ENCODE measurements at places on chromosomes 7 and 10.

- no peak for DNase-seq
Measured at GRCh38 chr7:143413123-143413522, 4.5 kb upstream of the EPHA1 start.

- DNase-seq: no peak
Measured at GRCh38 chr7:129089521-129090212, 34.8 kb upstream of the TNPO3 start.

- DNase-seq: no peak
Measured at GRCh38 chr7:6130007-6130587, 98.9 kb downstream of the ANKRD61 start.

GRCh38 chr10:7855205-7855604 is 36.9 kb downstream of the TAF3 start:
- DNase-seq: no peak

GRCh38 chr7:1608318-1608717 is 38.5 kb upstream of the PSMG3 start:
- no peak for DNase-seq

DNA sequence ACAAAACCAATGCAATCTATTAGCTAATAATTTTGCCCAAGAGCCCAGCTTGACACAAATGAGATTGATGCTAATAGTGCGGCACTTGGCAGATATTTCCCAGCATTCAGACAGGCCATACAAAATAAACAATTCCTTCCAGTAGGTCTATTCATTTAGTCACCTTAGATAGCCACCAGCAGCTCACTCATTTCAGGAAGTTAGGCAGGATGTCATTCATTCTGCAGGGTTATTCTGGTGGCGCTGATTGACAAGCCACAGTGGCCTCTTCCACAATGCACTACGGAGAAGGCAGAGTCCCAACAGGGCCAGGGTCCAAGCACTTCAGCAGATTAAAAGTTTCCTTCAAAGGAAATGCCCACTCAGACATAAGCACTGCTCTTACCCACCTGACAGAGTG is 55.8 kb downstream of the PIK3AP1 start:
- DNase-seq: peak; percentile 10

GRCh38 chr7:127158659-127159058 is 94.1 kb downstream of the GRM8 start:
- peak; percentile 1 for DNase-seq

GRCh38 chr10:133357285-133358161 is at the start of gene FUOM:
FUOM (minus strand) TSS chr10:133358019; CDS start chr10:133358007, 12 bp downstream.
- DNase-seq: peak; percentile 73

- DNase-seq: no peak
Measured at GRCh38 chr7:106358103-106358663, 73.4 kb upstream of the NAMPT start.

- DNase-seq: no peak
Measured at GRCh38 chr10:78523453-78523852, 489.8 kb downstream of the RPS24 start.

DNA sequence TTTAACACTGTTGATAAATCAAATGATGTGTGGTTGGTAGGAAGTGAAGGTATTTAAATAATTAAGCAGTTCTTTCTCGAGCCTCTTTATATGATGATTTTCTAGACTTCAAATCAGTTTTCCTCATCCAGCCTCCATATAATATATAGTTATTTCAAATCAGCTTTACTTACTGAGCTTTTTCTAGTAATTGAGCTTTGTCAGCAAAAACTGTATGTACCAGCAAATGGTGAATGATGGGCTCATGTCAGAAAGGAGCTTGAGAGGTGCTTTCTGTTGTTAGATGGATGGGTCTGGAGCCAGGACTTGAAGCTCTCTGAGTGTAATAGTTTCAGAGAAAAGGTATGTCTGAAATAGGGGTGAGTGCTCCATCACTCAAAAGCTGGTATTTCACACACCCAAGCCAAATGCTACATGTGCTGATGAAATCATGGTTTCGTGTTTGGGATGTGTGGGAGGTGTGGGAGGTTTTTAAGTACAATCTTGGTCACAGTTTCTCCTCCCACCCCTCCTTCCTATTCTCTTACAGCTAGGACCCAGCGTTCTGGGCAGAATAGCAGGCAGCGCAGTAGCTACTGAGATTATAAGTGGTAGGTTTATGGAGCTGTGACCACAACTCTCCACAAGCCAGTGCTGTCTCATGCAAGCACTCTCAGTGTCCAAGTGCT is 55.8 kb downstream of the LRMDA start:
- DNase-seq: no peak

DNA sequence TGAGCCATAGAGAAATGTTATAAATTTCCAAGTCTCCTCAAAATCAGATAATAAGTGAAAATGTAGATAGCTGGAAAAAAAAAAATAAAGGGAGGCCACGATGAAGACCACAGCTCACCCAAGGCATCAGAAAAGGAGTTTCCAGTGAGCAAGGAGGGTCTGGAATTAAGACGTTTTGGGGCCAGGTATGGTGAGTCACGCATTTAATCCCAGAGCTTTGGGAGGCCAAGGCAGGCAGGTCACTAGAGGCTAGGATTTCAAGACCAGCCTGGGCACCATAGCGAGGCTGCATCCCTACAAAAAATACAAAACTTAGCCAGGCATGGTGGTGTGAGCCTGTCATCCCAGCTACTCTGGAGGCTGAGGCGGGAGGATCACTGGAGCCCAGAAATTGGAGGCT is 65.5 kb downstream of the ASB13 start:
- DNase-seq: no peak

DNA sequence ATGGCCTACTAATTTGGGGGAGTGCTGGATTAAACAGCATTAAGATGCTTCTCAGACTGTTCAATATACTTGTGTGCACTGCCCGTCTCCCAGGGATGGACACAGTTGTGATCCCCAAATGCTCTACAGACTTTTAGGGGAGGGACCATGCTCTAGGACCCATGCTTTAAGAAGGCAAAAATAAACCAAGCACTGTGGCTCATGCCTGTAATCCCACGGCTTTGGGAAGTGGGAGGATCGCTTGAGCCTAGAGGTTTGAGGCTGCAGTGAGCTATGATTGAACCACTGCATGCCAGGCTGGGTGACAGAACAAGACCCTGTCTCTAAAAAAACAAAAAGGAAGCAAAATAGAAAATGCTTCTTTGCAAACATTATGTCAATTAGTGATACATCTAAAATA is 102.6 kb downstream of the VOPP1 start:
- DNase-seq: no peak

DNA sequence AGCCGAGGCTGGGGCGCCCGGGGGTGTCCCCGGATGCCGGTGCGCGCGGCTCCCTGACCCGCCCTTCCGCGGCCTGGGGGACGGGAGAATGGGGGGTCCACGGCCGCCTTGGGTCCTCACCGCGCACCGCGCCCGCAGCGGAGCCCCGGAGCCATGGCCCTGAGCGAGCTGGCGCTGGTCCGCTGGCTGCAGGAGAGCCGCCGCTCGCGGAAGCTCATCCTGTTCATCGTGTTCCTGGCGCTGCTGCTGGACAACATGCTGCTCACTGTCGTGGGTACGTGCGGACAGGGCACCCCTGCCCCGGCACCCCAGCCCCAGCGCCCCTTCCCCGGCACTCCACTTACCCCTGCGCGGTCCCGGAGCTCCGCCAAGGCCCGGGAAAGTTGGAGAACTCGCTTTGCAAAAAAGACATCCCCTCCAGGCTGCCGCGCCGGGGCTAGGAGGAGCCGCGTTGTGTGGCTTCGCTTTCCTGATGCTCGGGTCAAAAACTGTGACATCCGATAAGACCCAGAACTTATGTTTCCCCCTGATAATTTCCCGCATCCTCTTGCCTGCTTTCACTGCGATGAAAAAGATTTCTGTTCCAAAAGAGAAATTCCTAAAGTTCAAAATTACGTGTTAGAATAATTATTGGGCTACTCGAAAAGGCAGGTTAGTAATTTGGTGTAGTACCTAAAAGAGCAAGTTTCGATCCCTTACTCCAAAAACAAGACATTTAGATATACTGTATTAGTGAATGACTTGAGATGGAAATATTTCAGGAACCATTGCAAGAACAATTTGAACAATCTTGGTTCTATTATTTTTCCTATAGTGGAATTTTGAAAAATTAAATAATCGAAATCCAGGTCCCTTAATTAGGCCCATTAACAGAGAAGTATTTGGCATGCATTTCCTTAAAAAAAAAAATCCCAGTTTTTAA is 888 bp downstream of the SLC18A2 start:
- DNase-seq: peak; percentile 58

DNA sequence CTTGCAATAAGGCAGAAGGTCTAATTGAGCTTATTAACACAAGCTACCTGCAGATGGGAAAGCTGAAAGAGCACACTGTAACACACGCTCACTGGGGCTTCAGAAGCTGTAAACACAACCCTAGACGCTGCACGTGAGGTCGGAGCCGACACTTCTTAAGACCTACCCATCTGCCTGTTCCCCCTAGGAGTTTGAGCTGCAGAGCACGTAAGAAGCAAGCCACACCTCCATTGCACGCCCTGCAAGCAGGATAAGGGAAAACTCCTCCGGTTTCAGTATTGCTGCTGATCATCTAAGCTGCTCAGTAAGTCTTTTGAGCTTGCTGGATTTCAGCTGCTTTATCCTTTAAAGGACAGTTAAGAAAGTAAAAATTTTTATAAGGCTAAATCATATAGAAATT is 244.0 kb upstream of the ZWINT start:
- DNase-seq: peak; percentile 95

DNA sequence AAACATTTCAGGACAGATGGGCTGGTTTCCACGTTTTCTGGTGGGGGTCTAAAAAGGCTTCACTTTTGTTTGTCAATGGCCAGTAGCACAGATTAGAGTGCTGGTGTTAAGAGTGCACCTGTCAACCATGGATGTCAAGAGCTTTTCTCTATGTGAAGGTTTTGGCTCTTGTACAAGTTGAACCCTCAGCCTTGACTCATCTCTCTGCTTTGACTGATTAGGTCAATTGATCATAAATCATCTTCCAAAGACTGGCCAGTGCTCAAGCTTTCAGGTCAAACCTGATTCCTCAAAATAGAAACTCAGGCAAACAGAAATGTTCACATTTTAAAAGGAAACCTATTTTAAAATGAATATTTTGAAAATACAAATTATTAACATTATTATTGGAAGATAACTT is 59.6 kb upstream of the SP4 start:
- no peak for DNase-seq

- DNase-seq: peak; percentile 74
Measured at GRCh38 chr10:124632064-124632531, 112.1 kb downstream of the FAM53B start.

GRCh38 chr10:114821915-114822443 is 399 bp downstream of the FHIP2A start:
- DNase-seq: no peak

DNA sequence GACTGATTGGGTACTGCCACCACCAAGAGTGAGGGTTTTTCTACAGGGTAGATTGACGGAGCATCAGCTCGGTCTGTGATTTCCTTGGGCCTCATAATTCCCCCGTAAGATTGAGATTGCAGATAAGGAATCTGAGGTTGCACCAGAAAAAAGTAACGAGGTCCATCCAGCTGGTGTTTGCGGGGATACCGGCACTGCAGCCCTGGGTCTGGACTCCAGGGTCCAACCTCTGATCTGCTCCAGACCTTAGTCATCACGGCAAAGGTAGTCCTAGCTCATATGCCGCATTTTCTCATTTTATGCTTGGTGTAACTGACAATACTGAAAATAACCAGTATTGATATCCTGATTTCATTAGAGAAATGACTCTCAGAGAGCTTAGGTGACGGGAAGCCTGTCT is 3.9 kb downstream of the CARD11 start:
- no peak for DNase-seq

DNA sequence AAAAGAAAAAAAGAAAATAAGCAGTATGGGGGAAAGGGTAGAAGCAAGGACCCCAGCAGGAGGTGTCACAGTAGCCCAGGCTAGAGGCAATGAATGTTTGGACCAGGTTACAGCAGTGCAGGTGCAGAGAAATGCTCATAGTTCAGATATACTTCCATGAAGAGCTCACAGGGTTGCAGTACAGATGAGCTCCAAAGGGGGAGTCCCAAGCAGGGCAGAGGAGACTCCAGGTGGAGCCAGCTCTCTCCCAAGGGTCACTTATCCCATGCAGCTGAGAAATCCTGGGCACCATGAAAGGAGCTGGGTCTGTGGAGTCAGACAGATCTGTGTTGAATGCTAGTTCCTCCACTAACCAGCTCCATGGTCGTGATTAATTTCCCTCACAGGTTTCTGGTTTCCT is 174.9 kb downstream of the C7orf25 start:
- DNase-seq: no peak

DNA sequence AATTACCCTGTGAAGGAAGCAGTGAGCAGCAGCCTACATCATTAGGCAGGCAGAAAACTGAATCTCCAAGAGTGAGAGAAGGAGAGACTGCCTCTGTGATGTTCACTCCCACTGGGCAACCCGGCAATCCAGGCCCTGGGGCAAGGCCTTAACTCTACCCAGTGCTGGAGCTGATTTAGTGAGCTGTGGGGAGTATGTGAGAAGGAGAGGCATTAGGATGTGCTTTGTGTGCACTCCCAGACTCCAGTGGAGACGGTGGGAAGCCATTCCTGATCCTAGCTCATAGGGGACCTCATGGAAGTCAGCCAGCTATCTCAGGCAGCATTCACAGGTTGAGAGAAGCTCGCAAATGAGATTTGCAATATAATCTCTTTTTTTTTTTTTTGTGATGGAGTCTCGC is 41.1 kb upstream of the CDK13 start:
- DNase-seq: no peak

GRCh38 chr10:80333983-80334382 is 22.6 kb downstream of the DYDC1 start:
- no peak for DNase-seq

DNA sequence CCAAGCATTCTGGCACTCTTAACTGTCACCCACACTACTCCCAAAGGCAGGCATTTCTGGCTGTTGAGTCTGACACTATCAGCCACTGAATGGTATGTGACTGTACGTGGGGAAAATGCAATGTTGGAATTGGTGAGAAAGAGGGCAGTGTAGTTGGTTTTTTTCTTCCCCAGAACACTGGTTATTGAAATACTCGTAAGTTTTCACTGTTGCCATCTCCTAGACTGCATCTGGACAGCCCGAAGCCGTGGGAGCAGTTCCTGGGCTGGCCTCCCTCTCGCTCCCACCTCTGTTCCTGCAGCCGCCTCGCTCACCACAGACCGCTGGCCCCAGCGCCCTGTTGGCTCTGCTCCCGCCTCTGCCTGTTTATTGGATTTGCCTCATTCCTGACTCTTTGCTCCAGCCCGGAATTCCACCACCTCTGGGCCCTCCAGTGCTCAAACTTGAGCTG is 5.7 kb downstream of the PLCE1 start:
- DNase-seq: no peak

DNA sequence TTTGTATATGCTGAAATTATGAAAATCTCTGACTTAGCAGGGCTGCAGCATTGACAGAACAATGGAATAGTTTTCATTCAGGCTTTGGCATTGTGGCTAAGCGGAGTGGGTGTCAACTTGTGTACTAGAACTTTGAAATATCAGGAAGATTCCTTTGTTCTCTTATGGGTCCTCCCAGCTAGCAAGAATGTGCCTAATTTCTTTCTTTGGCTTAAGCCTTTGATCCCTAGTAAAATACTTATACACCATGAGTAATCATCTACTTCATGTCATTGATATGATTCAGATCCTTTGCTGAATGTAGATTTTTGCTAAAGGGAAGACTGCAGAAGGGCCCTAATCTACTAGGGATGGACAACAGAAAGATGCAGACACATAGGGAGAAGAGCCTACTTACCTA is 6.2 kb downstream of the AVL9 start:
- no peak for DNase-seq

All from NCI-H146 (cell line).